Esophagus muscularis mucosa (tissue), 4 donors: ENCODE measurements at places on chromosomes 3 and 15. TPM values are rescaled to one million over a fixed set of nuclear protein-coding genes. Genes with fewer than 3 reads are reported as not detected.

Gene BNC1
- not detected for total RNA-seq

Gene MORF4L1
- 476 TPM for total RNA-seq

Gene INAFM2
- total RNA-seq: 41.3 TPM

Gene CLDN18
- 0.39 TPM for total RNA-seq

Gene TEX55
- not detected for total RNA-seq

Gene RAD54L2
- total RNA-seq: 23.1 TPM

- no peak for DNase-seq
These were observed 221.7 kb downstream of the PDCD6IP start for GRCh38 chr3:34020170-34020569.

DNA sequence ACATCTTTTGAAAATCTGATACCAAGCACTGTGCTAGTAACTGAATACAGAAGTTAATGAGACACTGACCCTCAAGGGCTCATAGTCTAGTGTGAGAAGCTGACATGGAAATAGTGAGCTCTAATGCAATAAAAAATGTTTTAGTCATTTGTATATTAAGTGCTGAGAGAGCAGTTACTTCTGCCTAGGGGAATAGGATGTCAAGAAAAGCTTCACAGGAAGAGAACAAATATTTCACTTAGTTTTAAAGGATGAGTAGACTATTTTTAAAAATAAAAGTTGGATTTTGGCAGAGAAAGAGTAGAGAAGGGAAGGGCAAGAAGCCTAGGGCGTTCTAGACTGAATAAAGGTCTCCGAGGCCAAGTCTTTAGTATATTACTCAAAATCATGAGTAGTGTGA is 158.4 kb downstream of the ATG7 start:
- no peak for DNase-seq

DNA sequence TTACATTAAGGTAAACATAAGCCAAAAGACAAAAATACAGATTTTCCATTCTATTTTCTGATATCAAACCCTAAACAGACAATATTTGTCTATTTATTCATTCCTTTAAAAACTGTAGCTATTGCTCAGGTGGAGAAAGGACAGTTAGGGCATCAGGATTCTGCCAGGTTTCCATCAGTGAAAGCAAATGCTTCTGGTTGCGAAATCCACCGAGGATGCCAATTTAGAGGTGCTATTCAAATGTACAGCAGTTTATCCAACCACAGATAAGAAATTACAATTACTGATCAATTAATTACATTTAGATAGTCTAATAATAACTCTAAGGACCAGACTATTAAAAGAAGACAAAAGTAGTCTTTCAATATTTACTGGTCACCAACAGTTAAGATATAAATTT is 3.9 kb downstream of the TOMM70 start:
- DNase-seq: no peak

DNA sequence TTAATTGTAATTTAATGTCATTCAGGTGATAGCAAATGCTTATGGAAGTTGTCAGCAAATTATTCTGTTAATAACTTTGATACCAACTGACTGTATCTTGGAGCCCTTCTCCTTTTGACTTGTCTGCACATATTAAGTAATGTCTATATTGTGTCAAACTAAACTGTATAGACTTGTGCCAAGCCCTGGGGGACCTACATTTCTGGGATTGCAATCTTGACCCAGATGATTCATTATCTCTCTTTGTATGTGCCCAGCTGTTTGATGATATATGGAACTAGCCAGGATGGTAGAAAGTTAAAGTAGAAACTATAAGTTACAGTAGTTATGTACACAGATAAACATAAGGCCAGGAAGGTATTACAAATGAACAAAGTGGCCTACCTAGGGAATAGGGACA is 402.8 kb upstream of the RARB start:
- no peak for DNase-seq

- DNase-seq: no peak
These were observed 22.0 kb downstream of the TMPRSS7 start for GRCh38 chr3:112056451-112056929.

DNA sequence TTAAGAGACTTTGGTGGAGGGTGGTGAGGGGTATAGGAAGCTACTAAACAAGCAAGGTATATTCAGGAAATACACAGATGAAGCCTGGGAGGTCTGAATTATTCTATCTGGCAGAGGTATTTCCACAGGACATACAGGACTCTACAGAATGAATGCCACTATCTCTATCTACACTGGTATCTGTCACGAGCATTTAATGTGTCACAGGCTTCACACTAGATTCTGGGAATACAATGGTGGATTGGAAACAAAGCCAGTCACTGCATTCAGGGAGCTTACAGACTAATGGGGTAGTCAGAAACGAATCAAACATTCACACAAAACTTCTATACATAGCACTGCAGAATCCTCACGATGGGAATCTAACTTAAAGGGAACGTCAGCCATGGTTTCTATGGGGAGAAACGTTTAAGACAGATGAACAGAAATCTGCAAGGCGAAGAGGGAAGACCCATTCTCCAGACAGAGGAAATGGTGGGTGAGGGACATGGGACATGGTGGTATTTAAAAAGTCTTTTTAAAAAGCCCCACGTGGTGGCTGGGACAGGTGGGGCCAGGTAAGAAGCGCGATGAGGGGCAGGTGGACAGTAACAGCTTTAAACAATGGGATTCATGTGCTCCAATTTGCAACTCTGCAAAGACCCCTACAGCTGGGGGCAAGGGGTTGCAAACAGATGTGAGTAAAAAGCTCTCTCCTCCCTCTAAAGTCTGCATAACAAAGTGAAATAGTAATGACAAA is 16.5 kb downstream of the LRIG1 start:
- DNase-seq: no peak

DNA sequence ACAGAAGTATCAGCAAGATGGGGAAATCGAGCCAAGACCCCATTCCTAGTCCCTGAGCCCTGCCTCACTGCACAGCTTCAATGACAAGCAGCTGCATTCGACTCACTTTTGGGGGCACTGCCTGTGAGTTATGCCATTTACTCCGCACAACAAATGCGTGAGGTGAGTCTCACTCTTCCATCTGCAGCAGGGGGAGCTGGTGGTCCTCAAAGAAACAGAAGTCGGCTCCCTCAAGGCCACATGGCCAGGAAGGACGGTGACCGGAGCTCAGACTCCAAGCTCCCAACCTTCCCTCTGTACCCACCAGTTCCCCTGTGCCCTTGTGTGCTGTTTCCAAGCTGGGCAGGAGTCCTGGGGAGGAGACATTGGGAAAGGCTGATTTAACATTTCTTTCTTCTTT is 127.7 kb upstream of the IQSEC1 start:
- no peak for DNase-seq

GRCh38 chr3:71339049-71339448 is 244.5 kb downstream of the FOXP1 start:
- DNase-seq: no peak

DNA sequence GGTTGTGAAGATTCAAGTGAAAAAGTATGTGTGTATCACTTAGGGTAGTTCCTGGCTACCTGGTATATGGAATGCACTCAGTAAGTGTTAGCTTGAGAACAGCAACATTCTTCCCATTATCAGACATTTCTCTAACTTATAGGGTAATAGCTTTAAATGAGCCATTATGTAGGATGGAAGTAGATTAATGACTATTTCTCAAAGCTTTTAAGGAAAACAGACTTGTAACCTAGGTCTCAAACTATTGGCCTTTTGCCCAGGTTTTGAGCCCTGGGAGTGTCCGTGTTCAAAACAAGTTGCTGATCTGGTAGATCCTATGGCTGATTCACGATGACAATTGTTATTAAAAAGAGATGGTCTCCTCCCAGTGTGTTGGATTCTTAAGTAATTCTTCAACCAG is 129.1 kb upstream of the UMPS start:
- DNase-seq: no peak

DNA sequence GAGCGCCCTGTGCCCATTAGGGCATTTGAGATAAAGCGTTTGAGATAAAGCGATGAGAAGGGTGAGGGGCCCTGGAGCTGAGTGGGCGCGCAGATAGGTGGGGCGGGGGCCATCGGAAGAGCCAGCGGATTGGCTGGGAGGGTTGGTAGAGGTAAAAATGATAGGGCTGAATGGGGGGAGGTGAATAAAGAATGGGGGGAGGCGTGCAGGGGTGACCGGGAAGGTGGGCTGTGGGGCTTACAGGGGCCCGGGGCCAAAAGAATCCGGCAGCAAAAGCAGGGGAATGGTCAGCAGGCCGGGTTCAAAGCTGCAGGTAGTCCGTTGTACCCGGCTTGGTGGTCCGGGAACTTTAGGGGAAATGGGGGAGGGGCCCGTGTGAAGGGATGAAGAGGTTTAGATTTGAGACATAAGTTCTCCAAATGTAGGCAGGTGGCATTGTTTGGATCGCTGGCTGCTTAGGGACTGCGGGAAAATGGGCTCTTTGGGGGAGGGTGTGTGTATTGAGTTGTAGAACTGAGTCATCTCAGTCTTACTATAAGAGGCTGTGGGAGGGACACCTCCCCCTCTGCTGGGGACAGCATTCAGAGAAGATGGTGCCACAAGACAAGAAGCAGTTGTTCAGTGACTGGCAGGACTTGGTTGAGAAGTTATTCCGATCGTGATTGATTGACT is 610 bp downstream of the ARID3B start:
- no peak for DNase-seq

DNA sequence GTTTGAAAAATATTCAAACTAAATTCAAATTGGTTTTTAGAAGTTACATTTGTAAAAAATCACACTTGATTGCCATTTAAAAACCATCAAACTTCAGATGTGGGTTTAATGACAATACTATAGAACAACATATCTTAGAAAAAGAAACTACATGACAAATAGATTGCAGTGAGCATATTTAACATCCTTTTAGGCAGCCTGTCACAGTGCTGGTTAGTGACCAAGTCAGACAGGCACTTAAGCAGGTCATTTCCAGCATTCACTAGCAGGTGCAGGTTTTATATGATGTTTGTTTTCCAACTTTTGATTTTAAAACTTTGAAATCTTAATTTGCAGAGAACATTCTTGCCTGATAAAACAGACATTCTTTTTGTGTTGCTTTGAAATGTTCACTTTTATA is 115.7 kb downstream of the MBNL1 start:
- no peak for DNase-seq

DNA sequence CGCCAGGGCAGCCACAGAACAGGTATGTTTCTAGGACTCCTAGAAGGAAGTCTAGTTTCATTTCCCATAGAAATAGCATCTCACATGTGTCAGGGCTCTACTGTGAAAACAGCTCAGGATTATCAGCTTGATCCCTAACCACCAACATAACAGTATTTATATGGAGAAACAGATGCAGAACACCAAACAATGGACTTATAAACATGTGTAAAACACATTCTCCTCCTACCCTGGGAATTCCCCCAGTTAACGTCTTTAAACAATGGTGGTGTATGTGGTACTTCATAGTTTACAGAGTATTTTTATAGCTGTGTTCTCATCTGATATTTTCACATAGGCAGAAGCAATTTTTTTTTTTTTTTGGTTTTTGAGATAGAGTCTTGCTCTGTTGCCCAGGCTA is 9.7 kb downstream of the TNFSF10 start:
- no peak for DNase-seq

DNA sequence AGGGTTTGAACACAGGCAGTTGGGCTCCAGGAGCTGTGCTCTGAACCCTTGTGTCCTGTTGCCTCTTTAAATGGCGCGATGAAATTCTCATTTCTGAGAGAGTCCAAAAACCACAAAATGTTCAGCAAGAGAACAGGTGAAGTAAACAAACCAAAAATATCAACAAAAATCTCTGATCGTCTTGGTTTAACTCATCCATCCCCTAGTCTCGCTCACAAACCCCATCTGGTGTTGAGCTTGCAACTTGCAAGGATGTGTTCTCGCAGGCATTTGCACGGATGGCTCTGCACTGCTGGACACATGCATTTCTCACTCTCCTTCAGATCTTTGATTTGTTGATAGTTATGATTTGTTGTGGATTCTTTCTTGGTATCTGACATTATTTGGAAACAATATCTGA is 31.1 kb downstream of the FAH start:
- no peak for DNase-seq
